Gastroesophageal sphincter (tissue), 4 donors: ENCODE measurements at places on chromosomes 2 and 18. TPM values are rescaled to one million over a fixed set of nuclear protein-coding genes. Genes with fewer than 3 reads are reported as not detected.

DNA sequence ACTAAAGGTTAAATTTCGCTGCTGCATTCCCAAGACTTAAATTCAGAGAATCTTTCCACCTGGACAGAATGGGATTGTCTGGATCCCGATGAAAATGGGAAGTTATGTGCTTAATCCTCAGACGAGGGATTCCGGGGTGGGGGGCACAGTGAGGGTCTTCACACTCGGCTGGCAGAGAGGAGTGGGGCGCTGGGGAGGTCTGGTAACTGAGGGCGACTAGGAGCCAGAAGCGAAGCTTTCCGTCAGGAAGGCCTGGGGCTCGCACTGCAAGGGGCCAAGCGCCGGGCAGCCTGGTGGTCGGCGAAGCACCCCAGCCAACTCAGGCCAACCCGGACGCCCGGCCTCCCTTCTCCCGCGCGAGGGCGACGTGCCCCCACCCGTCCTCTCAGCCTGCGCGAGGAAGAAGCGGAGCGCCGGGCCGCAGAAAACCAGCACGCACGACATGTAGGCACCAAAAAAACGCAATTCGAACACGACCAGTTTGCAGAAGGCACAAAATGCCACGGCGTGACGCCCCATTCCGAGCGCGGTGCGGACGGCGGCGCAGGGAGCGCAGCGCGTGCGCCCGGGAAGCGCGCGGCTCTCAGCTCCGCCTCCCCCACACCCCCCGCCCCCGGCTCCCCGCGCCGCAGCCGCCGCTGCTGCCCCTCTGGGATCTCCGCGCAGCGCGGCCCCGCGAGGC lies 188.1 kb downstream of the ZEB2 start:
- no peak for ATAC-seq

GRCh38 chr2:11024687-11025086 lies 113.0 kb downstream of the KCNF1 start:
- no peak for ATAC-seq

- peak; percentile 60 for ATAC-seq
Observed at GRCh38 chr18:39841482-39842365, 2113.3 kb upstream of the PIK3C3 start.

Gene TTL
- total RNA-seq: 27.4 TPM
